Fibroblast of skin of left biceps (primary cell): ENCODE measurements at places on chromosomes 2 and 18.

DNA sequence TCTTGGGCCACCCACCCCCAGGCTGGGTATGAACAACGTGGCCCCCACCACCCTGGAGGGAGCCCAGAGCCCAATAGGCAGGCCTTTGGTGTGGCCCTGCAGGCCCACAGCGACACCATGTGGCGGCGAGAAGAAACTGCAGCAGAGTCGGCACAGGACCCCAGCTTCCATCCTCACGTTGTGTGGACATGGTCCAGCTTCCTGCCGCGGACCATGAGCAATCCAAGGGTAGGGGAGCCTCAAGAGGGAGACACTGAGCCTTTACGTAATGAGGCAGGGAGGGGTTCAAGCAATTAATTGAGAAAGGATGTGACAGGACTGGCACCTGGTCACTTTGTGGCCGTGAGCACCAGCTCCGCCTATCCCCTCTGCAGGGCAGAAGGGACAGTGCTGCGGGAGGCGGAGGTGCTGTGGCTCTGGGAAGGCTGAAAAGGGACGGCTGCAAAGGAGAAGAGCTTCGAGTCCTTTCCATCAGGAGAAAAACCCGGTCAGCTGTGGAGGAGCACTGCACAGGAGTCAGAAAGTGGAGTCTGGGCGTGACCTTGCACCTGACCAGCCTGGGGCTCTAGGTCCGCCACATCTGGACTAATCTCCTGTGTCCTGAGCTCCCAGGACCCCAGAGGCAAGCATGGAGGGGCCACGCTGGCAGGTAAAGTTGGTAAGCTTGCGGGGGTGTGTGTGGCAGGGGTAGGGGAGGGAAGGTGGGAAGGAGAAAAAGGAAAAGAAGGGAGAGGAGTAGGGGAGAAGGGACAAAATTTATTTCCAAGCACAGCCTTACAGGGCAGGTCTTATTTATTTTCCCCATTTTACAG, 44.9 kb downstream of the TMEM37 start:
- DNase-seq = peak; percentile 7

DNA sequence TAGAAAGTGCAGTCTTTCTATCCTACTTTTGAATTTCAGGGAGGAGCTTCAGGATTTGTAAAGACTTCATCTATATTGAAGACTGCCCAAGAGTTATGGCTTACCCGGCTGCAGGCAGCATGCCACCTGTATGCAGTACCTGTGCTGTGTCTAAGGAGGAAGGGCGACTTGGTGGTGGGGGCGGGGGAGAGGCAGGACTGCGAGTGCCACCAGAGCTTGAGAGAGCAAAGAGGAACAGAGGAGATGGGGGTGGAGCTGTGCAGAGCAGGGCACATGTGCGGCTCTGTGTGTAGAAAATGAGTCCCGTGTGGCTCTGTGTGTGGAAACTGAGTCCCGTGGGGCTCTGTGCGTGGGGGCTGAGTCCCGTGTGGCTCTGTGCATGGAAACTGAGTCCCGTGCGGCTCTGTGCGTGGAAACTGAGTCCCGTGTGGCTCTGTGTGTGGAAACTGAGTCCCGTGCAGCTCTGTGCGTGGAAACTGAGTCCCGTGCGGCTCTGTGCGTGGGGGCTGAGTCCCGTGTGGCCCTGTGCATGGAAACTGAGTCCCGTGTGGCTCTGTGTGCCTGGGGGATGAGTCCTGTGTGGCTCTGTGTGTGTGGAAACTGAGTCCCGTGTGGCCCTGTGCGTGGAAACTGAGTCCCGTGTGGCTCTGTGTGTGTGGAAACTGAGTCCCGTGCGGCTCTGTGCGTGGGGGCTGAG, 43.2 kb downstream of the LDLRAD4 start:
- no peak for DNase-seq

- no peak for DNase-seq
These were observed 122.4 kb downstream of the NFATC1 start for GRCh38 chr18:79518028-79518682.

DNA sequence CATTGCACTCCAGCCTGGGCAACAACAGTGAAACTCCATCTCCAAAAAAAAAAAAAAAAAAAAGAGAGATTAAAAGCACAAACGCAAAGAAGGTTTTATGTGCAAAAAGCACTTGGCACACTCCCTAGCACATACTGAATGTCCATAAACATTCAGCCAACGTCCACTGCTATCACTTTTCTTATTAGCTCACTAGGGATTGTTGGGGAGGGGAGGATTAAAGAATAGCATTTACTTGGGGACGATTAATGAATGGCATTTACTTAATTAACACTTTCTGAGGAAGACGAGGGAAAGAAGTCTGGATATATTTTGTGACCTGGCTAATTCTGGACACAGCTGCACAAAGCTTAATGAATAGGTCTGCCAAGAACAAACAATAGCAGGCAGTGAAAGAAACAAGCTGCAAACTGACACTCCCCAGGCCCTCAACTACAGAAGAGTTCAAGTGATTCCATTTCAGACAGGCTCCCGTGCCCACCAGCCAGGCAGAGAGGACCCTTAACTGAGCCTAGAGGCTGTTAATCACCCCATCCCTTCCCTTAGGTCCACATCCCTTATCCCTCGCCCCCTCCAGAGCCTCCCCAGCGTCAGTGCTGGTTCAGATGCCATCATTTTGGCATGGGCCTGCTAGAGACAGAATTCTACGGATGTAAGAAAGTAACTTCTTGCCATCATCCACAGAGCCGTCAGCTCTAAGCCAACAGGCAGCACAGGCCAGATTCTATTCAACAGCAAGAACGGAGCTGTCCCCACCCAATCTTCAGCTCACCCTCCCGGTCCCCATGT, 7.4 kb downstream of the CYB5A start:
- DNase-seq = no peak

- no peak for DNase-seq
These were observed 158.9 kb downstream of the ATAD2B start for GRCh38 chr2:23767876-23768621.

DNA sequence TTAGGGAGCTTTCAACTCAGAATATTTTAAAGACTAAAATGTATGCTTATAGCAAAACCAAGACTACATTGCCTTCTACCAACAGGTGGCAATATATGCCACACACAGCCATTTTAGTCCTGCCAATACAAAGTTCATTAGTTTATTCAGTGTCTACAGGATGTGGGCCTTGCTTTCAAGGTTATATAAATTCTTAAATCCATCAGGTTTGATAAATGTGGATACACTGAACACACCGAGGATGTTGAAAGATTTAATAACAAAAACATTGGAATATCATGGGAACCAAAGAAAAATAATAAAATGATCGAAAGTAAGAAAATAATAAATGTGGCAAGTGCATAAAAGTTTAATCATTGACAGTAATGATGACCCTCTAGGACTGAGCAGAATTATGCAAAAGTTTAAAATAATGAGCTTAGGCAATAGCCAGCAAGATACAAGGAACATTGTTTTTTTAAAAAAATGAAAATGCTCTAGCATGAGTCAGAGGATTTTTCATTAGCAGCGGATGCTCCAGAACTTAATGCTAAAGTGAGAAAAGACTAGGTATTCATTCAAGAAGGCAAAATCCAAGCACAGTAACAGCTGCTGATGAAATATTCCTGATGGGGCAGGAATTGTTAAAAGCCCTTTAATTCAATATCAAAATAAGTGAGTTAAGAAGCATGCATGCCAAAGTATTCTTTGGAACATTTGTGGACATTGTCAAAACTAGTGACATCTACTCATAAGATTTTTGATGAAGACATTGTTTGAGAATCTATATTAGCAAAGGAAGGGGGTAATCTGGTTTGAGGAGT, 14.2 kb downstream of the SCN9A start:
- no peak for DNase-seq

- DNase-seq = no peak
These were observed 118.1 kb upstream of the MSH6 start for GRCh38 chr2:47664817-47665216.

GRCh38 chr2:158921599-158922408, 46.6 kb upstream of the TANC1 start:
- DNase-seq = no peak

DNA sequence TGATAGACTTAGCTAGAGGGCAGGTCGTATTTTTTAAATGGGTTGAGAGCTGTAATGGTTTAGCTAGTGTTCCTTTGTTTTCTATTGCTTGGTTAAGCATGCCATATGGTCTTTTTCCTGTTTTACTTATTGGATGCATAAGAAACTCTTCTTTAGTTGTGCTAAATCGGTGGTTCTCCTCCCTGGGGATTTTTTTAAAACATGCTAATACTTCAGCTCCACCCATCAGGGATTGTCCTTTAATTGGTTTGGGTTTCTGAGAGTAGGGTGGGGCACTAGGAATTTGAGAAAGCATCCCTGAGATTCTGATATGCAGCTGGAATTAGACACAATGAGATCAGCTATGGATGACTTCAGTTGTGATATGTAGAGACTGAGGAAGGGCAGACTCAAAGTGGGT, 497.2 kb downstream of the THSD7B start:
- DNase-seq = no peak

DNA sequence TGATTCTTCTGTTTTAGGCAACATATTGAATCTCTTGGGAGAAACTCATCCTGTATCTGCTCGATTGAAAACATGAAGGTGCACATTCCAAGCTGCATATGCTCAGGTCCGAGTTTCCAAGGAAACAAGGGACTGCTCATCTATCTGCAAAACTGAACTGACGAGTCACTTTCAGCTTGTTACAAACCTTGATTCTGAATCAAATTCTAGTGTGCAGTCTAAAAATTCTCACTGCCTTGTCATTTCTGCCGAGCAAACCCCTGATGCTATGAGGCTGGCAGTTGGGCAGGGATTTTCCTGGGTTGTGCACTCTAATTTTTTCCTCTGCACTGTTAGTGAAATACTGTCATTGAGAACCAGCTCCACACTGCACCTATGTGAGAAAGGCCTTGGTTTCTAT, 101.3 kb upstream of the ETAA1 start:
- no peak for DNase-seq

DNA sequence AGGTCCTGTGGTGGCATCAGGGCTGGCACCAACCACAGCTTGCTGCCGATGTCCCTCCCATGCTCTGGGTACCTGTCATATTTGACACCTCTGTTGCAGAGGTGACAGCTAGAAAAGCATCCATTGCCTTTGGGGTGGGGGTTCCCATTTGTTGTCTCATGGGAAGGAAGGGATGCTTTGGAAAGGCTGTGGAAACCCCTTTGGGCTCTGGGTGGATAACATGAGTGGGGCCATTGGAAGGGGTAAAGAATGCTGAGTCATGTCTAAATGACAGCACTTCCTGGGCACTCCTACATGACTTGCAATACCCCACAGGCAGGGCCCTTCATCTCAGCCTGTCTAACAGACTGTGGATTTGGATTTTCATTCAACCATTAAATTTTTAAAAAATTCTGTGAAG, 27.8 kb downstream of the CTIF start:
- no peak for DNase-seq

DNA sequence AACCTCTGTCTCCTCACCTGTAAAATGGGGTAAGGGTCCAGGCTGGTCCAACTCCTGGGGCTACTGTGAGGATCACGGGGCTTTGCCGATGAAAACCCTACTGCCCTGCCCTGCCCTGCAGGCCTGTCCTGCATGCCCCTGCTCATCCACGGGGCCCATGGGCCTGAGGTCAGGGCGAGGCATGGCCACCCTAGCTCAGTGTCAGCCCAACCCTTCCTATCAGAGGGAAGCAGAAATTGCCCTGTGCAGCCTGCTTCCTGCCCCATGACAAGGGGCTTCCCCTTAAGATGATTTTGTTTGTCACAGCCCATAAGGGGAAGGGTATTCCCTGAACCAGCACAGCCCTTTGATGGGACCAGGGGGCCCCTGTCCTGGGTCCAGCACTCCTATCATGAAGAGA, 353.6 kb upstream of the ID2 start:
- DNase-seq = no peak

DNA sequence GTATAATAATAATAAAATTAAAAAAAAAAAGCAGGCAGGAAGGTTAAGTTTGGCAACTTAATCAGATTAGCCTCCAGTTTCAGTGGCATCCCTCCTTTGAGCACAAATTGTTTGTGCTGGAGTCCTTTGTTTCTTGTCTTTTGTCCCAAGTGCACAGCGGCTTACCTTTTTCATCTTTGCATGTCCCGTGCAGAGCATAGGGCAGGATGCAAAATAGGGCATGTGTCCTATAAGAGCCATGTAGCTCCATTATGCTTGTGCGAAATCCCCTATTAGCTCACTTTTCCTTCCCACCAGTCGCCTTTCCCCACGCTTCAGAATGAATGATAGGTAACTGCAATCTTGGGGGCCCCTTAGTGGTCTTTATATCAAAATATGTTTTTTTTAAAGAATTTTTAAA, 216.8 kb downstream of the TSN start:
- DNase-seq = no peak

GRCh38 chr2:70088598-70089219, 1.4 kb downstream of the PCBP1 start:
- no peak for DNase-seq

DNA sequence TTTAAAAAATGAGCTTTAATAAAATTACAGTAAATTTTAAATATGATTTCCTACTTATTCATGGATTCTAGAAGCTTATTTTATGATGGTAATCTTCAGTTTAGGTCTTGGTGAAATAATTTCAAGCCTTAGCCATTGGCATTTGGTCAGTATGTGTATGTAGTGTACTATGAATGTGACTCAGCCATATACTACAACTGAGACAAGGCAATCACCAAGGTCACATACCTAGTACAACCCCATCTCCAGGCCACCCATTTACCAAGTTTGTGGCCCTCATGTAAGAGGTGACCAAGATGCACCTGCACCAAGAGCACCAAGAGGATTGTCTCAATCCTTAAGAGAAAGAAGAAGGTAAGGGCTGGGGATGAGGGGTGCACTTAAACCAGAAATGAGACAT, 54.8 kb upstream of the FRZB start:
- no peak for DNase-seq

DNA sequence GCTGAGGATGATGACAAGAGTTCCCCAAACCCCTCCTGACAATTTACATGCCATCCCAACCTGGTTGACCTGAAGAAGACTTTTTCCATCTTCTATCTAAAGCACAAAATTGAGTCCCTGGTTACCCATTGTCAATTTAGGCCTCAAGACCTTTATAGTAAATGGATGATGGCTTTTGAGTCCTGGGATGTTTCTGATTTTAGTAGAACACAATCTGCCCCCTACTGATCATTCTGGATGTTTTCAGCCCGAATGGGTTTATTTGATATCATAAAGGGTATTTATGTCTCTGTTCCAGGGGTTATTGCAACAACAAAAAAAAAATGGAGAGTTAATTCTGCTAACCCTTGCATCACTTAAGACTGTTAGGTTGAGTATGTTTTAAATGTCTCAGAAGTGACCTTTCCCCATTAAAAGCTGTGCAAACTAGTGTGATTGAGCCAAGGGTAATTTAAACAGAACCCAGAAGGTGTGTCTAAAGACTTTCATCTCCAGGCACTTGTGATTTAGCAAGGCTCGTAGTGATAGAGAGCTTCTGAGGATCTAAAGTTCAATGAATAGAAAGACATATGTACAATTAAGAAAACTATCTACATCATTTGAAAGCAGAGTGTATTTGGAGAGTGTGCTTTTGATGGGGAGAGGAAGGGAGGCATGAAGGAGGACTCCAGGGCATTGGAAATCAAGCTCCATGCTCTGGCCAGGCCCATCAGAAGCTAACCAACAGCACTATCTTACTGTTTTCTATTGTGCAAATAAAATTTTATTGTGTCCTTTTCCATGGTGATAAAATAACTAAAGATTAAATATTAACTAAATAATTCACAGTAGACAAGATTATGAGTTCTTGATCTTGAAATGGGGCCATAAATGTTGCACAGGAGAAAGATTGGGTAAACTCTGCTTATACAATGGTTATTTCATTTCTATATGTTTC, 96.6 kb upstream of the NOSTRIN start:
- DNase-seq = no peak

GRCh38 chr2:239831861-239832489, 193.2 kb downstream of the NDUFA10 start:
- no peak for DNase-seq
